T-helper 17 cell (primary cell): ENCODE measurements at places on chromosomes 7 and 10. TPM values are rescaled to one million over a fixed set of nuclear protein-coding genes. Genes with fewer than 3 reads are reported as not detected.

DNA sequence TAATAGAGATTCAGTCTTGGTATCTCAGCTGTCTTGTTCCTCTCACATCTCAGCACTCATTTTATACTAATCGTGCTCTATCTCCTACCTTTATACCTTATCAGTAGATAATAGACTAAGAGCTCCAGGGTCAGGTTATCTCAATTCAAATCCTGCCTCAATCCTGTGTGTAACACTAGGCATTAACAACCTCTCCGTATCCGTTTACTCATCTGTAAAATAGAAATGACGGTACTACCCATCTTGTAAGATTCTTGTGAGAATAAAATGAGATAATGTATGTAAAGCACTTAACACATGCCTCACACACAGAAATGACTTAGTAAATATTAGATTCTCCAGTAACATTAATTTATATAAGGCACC lies 622 bp upstream of the P4HA1 start:
- H3K27ac ChIP-seq, result peak overlapping the region; percentile 98
- H3K4me1 ChIP-seq, result peaks cover 17% of the 10 kb centered on the region
- peak overlapping the region; percentile 95 for H3K4me3 ChIP-seq
- DNase-seq, result no peak
- H3K27me3 ChIP-seq, result no peaks in the 10 kb centered on the region

The CISD1 gene
- 7.5 TPM for total RNA-seq

The SLC39A12 gene
- not detected for total RNA-seq

GRCh38 chr7:127828843-127829500 lies 177.0 kb downstream of the SND1 start:
- H3K4me1 ChIP-seq, result peaks cover 11% of the 10 kb centered on the region
- no peak overlapping the region for H3K4me3 ChIP-seq
- no peak for DNase-seq
- no peaks in the 10 kb centered on the region for H3K27me3 ChIP-seq

DNA sequence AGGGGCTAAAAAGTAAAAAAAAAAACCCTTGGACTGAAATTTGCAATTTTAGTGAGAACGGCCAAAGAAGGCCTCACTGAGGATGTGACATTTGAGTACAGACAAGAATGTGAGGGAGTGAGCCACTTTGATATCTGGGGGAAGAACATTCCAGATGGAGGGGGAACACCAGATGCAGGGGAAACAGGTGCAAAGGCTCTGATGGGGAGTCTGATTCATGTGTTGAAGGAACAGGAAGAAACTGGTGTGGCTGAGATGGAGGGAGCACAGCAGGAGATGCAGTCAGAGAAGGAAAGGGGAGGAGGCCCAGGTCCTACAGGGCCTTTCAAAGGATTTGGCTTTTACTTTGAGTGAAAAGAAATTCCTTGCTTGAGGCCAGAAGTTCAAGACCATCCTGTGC lies 615.7 kb upstream of the NRP1 start:
- no peaks in the 10 kb centered on the region for H3K27me3 ChIP-seq
- no peaks in the 10 kb centered on the region for H3K36me3 ChIP-seq
- no peaks in the 10 kb centered on the region for H3K4me1 ChIP-seq
- no peak overlapping the region for H3K27ac ChIP-seq

The FAM131B gene
- 0.23 TPM for total RNA-seq

The LAMB1 gene
- total RNA-seq, result not detected

- peaks cover 24% of the 10 kb centered on the region for H3K27me3 ChIP-seq
- no peaks in the 10 kb centered on the region for H3K4me1 ChIP-seq
- H3K27ac ChIP-seq, result no peak overlapping the region
- no peak for DNase-seq
- no peak overlapping the region for H3K4me3 ChIP-seq
- peaks cover 2% of the 10 kb centered on the region for H3K36me3 ChIP-seq
Measured at GRCh38 chr10:78894841-78895195, 173.9 kb upstream of the ZMIZ1 start.
